ENCODE measurements at places on chromosomes 1 and 21.

- DNase-seq, result no peak
These were observed 35.7 kb downstream of the ETS2 start for GRCh38 chr21:38841472-38841871.

DNA sequence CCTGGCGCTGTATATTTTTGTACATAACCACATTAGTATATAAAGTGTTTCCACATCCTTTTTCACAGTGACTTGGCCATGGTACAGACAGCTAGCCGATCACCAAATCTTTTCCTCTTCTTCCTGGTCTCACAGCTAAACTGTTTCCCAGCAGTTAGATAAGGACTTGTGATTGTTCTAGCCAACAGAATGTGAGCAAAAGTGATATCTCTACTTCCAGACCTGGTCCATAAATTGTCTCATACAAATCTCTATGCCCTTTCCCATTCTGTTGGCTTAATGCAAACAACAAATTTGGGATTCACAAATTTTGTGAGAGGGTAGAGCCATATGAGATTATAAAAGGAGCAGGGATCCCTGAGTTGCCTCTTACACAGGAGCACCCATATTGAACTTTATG is 19.5 kb downstream of the PAFAH2 start:
- no peak for DNase-seq

GRCh38 chr21:42248783-42249597 is 30.1 kb downstream of the ABCG1 start:
- DNase-seq, result no peak

DNA sequence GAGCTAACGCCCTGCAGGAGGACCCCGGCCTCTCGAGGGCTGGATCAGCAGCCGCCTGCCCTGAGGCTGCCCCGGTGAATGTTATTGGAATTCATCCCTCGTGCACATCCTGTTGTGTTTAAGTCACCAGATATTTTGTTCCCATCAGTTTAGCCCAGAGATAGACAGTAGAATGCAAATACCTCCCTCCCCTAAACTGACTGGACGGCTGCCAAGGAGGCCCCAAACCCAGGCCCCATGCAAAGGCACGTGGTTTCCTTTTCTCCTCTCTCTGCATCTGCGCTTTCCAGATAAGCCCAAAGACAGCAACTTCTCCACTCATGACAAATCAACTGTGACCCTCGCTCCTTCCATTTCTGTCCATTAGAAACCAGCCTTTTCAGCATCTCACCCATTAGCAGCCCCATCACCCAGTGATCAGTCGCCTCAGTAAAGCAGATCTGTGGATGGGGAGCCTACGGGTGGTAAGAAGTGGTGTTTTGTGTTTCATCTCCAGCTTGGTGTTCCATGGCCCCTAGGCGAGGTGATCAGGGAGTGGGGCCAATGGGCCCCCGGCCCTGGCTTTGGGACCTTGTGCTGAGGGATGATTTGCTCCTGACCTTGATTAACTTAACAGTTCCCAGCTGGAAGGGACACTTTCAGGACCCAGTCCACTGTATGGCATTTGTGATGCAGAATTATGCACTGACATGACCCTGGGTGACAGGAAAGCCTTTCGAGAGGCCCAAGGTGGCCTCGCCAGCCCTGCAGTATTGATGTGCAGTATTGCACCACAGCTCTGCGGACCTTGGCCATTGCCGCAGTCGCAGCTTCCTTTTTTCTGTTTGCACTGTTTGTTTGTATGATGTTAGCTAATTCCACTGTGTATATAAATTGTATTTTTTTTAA is 5.2 kb downstream of the NPPA start:
- DNase-seq, result peak; percentile 91

DNA sequence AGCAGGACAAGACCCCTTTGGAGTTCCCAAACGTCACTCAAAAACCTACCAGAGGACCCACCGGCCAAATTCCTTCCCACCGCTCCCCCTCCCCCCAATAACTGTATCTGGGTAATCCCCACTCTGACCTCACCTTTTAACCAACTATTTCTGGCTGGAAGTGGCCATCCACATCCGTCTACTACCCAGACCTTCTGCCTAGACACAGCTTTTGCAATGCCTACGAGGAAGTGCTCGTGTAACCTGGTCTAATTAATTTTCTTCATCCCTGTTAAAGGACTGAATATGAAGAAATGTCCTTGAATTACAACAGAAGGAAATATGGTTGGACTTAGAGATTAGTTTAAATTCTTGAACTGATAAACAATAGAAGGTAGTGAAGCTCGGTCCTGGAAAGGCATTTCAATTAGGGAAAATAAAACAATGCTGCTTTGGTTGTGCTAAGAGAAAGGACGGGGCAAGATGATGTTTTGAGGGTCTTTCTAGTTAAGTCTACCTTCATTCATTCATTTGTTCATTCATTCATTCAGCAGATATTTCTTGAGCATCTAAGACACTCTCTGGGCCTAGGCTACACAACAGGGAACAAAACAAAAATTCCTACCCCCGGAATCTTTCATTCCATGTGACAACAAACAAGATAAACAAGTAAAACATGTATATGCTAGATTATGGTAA is 18.8 kb downstream of the AVPR1B start:
- peak; percentile 53 for DNase-seq

- DNase-seq, result no peak
These were observed 41.6 kb upstream of the STUM start for GRCh38 chr1:226506921-226507320.

DNA sequence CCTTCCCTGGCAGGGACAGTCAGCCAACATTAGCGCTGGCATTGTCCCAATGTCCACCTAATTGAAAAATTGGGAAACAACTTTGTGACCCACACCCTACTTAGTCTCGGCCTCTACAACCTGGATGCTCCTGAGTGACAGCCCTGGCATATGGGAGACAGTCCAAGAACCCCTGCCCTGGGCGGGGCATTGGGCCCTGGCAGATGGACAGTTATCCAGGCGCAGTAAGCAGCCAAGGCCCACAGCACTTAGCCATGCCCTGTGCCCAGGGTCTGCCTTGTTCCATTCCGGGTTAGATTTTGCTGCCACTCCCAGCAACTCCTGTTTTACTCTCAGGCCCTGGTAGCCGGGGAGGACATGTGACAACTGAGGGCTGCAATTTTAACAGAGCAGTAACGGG is 50.3 kb downstream of the NFASC start:
- no peak for DNase-seq

- DNase-seq, result no peak
These were observed 9.8 kb downstream of the ERRFI1 start for GRCh38 chr1:8016210-8016894.
